ENCODE measurements at places on chromosomes 1 and 21.

GRCh38 chr1:162719678-162720077, 70.8 kb upstream of the HSD17B7 start:
- DNase-seq = no peak

- DNase-seq = no peak
Measured at GRCh38 chr21:25341981-25342380, 265.3 kb downstream of the MRPL39 start.

GRCh38 chr1:216140730-216141524, 282.3 kb downstream of the USH2A start:
- no peak for DNase-seq

DNA sequence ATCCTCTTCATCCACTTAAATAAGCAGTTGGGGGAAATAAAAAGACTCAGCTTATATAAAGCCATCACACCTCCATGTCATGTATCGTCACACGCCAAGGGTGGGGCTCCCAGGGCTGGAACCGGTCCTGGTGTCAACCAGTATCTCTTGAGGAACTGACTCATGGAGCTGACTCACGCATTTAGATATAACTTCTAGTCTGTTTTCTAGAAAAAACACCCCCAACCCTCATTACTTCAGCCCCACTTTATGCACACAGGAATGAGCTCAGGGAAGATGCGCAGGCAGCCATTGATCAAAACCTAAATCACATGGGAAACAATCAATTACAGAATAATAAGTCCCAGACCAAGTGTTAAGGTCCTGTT, 6.9 kb upstream of the IL22RA1 start:
- DNase-seq = peak; percentile 26

GRCh38 chr1:100279954-100280682, 14.1 kb downstream of the RTCA start:
- DNase-seq = no peak

- DNase-seq = no peak
Measured at GRCh38 chr1:116134476-116134773, 23.2 kb downstream of the MAB21L3 start.

DNA sequence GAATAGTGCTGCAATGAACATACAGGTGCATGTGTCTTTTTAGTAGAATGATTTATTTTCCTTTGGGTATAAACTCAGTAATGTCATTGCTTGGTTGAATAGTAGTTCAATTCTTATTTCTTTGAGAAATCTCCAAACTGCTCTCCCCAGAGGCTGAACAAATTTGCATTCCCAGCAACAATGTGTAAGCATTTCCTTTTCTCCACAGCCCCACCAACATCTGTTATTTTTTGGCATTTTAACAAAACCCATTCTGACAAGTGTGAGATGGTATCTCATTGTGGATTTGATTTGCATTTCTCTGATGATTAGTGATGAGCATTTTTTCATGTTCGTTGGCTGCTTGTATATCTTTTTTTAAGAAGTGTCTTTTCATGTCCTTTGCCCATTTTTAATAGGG, 21.9 kb upstream of the EEIG2 start:
- DNase-seq = no peak

DNA sequence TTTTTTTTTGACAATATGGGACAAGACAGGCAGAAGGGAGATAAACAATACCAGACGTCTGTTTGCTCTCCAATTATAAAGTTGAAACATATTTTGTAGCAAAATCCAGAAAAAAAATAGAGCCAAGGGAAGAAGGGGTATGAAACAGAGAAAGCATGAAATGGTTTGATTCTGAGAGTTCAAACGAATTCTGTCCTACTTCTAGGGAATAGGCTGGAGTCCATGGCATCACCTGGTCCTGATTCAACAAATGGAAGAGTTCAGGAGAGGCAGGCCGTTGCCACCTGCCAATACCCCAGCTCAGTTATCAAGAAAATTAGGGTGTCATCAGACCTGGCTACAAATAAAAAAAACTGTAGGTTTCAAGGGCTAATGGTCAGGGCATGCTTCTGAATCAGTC, 71.8 kb downstream of the CLSTN1 start:
- DNase-seq = no peak

GRCh38 chr1:18666317-18666920, 35.8 kb downstream of the PAX7 start:
- DNase-seq = no peak

- no peak for DNase-seq
Measured at GRCh38 chr1:205445646-205445935, 10.3 kb downstream of the BLACAT1 start.

- no peak for DNase-seq
Measured at GRCh38 chr1:186812570-186812969, 16.2 kb upstream of the PLA2G4A start.

DNA sequence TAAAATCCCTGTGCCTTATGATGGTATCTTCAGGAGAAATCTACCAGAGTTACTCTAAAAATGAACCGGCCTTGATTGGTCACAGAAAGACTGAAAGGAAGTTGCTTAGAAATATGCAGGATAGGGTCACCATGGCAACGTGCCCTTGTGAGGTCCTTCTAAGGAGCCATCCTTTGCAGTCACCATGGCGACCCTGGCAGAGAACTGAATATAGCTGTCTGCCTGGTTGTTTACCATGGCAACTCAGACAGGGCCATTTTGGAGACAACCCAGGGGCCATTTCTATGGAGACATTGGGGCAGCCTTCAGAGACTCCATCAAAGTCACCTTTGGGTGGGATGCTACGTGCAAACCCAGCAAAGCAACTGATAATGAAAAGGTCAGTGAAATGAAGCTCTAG, 43.0 kb downstream of the SNX7 start:
- DNase-seq = no peak

DNA sequence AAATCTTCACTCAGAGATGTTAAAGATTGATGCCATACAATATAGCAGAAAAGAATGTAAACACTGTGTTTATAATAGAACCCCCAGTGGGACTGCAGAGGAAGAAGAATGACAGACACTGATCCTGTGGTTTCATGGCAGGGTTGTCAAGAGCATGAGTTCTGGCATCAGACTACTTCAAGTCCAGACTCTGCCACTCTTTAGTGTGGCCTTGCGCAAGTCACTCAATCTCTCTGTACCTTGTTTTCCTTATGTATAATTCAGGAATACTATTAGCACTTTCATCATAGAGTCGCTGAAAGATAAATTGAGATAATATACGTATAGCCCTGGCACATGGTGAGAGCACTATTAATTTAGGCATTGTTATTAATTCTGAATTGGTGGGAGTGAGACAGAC, 38.5 kb upstream of the BCL9 start:
- DNase-seq = no peak

DNA sequence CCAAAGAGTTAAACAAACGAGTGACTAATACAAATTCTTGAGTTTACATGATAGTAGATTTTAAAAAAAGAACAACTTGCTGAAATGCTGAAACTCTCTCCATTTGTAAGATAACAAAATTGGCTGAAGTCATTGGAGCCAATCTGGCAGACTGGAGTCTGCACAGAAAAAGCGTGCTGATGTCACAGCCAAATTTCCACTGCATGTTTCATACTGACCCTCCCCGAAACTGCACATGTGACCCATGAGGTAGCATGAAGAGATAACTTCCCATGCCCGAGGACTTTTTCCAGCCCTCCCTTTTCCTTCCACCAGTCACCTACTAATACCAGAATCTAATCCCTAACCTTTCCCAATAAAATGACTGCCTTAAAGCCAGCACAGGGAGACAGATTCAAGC, 1.2 kb upstream of the LELP1 start:
- DNase-seq = no peak

DNA sequence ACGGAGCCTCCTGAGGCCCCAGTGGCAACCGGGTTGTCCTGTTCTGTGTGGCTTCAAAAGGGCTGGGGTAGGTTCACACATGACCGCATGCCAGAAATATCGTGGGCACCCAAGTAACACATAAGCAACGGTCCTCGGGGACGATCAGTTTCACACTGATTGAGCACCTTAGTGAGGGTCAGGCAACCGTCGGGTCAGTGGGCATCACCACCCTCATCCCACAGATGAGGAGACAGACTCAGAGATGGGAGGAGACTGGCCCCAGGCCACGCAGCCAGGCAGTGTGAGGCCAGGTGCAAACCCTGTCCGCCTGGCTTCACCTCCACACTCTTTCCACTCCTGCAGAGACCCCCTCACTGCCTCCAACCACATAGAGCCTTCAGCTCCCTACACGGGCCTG, 309.8 kb downstream of the MATN1 start:
- DNase-seq = no peak

GRCh38 chr1:27951396-27951795, 8.4 kb upstream of the XKR8 start:
- DNase-seq = no peak

- no peak for DNase-seq
Measured at GRCh38 chr21:36710729-36711048, 11.8 kb downstream of the SIM2 start.

DNA sequence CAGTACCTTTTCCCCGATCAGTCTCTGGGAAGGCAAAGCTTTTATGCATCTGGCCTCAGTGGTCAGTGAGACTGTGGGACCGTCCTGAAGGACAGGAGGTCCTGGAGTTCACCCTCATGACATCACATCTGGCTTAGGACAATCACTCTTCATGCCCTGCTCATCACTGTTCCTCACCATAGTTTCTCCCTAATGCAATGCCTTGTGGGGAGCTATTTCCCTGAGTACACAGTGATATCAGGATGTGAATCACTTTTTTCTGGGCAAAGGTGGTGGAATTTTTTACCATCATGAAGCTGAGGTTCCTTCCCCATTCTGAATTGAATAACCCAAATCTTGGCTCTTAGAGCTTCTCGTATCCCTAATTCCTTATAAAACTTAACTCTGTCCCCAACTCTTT, 34.8 kb upstream of the CFAP126 start:
- no peak for DNase-seq

DNA sequence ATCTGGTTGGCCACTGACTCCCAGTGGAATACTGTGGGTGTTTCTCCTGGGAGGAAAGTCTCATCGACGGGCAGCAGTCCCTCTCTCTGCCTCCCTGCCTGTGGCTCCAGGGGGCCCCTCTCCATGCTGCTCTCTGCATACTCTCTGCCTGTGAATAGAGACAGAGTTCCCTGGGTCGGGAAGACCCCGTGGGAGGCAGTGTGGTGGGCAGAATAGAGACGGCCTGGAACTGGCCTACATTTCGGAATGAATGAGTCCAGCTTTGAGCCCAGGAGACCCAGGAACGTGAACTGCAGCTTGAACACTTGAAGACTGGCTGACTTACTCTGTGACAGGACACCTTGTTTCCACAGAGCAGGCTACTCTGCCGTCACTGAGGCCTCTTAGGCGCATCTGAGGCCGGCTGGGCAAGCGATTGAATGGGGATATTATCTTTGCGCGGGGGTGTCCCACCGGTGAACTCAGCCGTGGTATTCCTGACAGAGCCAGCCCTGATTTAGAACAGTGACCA, 64.0 kb downstream of the KIF21B start:
- DNase-seq = no peak

DNA sequence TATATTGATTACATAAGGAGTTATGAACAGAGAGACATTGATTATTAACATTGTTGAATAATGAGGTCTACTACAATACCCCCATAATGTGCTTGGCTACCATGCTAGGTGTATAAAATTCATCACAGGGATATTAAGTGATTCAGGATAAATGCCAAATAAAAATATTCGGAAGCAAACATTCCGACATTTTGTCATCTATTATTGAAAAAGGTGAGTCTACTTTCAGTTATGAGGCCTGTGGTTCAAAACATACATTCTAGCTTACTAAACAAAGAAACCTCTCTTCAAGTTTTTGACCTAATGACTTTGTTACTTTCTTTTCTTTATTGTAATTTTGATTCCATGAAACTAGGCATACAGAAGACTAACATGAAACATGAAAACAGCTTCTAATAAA, 190.3 kb upstream of the GREM2 start:
- no peak for DNase-seq

DNA sequence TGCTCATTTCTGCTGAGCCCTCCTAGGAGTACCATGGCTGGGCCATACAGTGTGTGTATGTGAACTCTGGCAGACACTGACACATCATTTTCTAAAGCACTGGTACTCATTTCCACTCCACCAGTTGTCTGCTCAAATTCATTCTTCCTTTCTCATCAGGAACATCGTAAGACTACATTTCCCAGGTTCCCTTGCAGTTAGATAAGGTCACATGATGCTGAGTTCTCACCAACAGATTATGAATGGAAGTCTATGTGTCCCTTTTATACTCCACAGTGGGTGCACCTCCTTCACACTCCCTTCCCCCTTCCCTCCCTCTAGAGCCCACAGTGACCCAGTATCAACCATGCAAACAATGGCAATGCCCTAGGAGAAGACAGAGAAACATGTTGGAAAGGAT, 38.3 kb upstream of the PAX7 start:
- DNase-seq = no peak

DNA sequence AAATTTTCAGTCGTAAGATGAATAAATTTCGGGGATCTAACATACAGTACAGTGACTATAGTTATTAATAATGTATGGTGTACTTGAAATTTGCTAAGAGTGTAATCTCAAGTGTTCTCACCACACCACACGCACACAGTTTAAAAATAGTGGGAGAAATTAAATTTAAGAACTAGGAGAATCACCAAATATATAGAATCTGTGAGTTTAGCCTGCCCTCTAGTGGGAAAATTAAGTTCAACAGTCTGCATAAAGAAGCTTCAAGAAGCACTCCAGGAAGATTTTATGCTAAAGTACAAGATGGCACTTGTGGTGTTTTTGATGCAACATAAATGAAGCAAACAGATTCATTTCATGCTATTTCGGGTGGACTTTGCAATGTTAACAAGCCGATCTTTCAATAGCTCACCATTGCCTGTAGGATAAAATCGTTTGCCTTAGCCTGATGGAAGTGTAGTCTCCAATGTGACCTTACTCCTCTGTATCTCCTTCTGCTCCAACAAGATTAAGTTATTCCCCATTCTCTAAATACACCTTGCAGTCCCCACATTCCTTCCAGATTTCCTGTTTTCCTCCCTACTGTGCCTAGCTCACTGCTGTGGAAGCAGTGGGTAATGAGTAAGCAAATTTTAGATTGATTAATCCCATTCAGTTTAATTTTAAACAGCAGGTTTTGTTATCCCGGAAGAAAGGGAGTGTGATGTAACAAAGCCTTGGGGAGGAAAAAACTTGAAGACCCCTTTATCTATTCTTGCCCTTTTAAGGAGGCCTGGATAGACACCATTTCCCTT, 8.7 kb upstream of the PIK3C2B start:
- no peak for DNase-seq

DNA sequence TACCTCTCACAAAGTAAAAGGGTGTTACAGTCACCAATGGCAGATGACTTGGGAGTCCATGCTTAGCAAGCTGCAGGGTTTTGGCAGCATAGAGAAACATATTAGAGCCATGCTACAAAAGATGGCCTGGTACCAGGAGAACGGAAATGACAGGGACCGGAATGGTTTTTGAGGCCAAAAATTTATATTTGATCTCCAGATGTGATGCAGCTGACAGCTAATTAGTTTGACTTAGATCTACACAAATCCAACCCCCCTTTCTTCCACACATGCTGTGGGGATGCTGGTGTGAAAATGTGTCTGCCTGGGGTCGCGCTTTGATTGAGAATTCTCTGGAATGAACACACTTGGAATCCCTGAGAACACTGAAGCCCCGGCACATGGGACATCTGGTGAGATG, 26.5 kb downstream of the SYF2 start:
- no peak for DNase-seq

- no peak for DNase-seq
Measured at GRCh38 chr1:230345139-230345885, 80.8 kb downstream of the PGBD5 start.
